SJSA1 (cell line): ENCODE measurements at places on chromosomes 3 and 15.

DNA sequence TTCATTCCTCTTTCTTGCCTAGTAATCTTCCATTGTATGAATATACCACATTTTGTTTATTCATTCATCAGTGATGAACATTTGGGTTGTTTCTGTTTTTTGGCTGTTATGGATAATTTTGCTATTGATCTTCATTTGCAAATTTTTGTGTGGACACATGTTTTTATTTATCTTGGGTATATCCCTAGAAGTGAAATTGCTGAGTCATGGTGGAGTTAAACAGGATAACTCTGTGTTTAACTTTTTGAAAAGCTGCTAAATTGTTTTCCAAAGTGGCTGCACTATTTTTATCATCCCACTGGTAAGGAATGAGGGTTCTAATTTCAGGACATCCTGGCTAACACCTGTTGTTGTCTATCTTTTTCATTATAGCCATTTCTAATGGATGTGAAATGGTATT, 74.6 kb upstream of the ARL6 start:
- no peak for DNase-seq

DNA sequence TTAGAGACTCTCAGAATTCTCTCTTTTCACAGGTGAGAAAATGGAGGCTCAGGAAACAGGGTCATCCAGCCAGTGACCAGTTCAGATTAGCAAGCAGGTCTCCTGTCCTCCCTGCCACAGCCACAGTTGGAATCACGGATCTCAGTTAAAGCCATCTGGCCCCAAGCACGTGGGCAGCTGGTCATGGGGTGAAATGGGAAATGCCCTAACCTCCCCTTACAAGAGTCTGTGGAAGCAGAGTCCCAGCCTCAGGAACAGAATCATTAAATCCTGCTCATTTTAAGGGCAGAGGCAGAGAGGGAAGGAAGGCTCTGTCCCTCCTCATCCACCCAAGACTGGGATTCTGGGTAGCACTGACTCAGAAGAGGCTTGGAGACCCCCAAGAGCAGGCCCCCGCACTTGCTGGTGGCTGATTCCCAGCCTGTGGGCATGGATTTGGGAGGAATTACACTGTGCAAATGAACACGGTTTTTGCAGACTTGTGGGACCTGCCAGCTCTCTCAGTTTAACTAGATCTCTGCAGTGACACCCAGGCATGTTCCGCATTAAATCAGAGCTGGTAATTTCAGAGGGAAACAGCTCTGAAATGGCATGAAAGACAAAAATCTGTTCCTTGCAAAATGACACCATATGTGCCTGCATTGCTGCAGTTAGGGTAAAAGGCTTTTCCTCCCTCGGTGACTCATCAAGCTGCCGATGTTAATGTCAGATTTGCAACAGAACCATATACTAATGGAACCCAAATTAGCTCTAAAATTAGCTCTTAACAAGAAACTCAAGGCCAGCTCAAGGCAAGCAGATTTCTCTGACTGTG, 89.0 kb downstream of the BDH1 start:
- no peak for DNase-seq

DNA sequence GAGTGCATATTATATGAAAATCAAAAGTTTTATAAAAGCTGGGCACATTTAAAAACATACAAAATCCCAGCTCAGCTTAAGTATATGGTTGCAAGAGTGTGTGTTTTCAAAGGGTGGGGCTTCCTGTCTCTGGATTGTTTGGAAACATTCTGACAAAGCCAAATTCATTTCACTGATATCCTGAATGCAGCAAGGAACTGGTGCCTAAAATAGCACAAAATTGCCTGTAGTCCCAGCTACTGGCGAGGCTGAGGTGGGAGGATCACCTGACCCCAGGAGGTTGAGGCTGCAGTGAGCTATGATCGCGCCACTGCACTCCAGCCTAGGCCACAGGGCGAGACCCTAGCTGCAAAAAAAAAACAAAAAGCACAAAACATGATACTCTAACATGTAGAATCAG, 13.0 kb upstream of the TJP1 start:
- no peak for DNase-seq

GRCh38 chr3:85258819-85259218, 300.0 kb downstream of the CADM2 start:
- DNase-seq, result no peak

- DNase-seq, result peak; percentile 79
Observed at GRCh38 chr3:185825006-185825638, at the start of gene IGF2BP2. TSS of gene IGF2BP2 (minus strand) at chr3:185825042. CDS start at chr3:185824960, 82 bp downstream.
